Stimulated activated CD4-positive, alpha-beta T cell treated with anti-CD3 and anti-CD28 coated beads, Interleukin-15, amount 100 ng/mL, for 48 hours (primary cell): ENCODE measurements at places on chromosomes 3 and 15.

DNA sequence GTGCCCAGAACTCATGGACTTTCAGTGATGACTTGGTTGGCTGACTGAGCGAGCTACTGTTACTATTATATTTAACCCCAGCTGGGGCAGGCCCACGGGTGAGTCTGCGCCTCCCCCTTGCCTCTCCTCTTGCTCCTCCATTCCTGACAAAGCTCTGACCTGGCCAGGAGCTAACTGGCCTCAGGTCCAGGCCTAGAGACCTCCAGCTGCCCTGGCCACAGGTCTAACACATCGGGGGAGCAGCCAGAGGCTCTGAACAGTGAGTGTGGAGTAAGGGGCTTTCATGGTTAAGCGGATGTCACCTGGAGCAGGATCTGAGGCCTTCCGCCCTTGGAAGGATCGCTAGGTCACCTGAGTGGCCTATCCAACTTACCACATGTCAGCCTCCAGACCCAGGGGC, 96.3 kb upstream of the HERC1 start:
- DNase-seq: no peak

- no peak for DNase-seq
These were observed 237.8 kb upstream of the UBE2E1 start for GRCh38 chr3:23567917-23568316.

- DNase-seq: no peak
These were observed 63.3 kb upstream of the STT3B start for GRCh38 chr3:31469385-31469784.

DNA sequence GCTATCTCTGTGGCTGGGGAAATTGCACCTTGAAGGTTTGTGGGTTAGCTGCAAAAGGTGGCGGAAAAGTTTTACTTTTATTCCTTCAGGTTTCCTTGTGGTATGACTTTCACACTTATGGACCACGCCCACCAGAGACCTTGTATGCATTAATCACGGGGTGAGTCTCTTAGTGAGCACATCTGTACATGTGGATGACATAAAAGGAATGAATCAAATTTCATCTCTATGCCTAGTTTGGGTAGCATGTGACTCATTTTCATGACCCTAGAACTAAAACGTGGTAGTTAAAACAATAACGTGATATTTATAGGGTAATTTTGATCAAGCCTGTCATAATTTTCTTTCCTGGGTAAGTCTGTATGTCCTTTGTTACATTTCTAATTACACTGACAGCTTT, 141.7 kb downstream of the PDCD6IP start:
- DNase-seq: no peak

DNA sequence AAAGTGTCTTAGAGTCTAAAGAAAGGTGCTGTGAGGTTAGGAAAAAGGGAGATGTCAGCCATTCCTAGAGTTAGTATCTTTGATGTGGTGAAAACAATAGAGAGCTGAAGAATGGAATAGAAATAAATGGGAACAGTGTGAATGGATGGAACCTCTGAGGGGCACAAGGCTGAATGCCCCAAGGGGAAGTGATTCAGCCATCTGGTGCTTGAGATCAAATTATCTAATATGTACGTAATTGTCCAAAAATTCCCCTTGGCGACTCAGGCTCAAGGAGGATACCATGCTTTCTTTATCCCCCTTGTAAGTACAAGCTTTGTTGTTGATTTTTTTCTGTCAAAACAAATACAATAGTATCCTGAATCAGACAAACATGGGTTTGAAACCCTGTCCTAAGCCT, 361.6 kb downstream of the LSAMP start:
- DNase-seq: no peak

DNA sequence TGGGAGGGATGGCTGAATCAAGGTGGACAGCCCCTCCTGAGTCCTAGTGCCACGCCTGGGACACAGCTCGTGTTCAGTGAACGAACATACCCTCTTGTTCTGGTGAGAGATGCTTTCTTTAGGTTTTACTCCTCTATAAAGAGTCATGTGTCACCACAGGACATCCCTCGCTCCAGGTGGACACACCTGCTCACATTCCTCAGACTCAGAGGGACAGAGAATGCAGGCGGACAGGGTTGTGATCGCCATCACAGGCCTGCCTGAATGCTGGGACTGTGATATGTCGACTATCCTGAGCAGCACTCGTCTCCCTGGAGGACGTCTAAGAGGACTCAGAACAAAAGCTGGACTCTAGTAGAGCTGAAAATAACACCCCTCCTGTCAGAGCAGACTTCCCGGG, 96.4 kb upstream of the SNRPA1 start:
- DNase-seq: no peak

DNA sequence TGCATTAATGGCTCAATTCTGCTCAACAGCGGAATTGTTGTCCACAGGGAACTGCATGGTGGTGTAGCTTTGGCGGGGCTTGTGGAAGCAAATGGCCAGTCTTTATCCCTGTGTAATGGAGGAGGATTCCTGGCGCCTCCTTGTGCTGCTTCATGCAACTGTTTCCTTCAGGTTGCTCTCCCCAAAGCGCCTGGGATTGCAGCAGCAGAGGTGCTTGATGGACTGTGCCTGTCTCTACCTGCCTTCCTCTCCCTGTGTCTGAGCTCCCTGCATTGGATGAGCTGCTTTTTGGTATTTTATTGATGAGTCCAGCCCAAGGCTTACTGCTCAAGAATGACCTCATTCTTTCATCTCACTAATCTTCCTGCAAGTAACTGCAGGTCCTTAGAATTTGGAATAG, 72.9 kb upstream of the NDN start:
- DNase-seq: no peak

DNA sequence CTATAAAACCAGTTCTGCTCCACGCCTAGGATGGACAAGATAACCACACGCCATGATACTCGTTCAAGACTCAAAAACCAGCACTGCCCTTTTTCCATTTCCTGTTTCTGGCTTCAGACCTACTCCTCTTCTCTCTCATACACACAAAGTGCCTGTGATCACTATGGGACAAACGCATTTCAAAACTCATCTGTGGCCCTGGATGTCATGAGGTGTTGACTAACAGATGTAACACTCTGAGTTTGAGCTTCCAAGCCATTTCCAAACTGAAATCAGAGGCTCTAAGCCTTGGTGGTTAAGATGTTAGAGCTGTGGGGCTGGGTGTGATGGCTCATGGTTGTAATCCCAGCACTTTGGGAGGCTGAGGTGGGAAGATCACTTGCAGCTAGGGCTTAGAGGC, 55.7 kb upstream of the LMOD3 start:
- no peak for DNase-seq

DNA sequence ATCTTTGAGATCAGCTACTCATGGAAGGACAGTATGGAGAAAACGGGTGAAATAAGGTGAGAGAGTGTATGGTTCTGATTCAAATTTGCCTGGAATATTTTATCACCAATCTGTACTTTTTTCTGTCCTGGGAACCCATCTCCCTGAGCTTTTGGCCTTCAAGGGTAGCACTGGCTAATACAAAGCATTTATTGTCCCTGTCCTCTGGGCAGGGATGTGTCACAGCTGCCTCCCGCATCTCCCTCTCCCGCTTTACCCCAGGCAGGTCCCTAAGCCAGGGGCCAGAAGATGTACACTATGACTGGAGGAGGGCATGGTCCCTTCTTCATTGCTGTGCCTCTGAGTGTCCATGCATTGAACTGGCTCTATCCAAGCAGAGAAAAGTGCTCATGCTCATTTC, 201.7 kb upstream of the CHRNA7 start:
- DNase-seq: no peak

- no peak for DNase-seq
These were observed 202.6 kb downstream of the XXYLT1 start for GRCh38 chr3:195068084-195069080.

DNA sequence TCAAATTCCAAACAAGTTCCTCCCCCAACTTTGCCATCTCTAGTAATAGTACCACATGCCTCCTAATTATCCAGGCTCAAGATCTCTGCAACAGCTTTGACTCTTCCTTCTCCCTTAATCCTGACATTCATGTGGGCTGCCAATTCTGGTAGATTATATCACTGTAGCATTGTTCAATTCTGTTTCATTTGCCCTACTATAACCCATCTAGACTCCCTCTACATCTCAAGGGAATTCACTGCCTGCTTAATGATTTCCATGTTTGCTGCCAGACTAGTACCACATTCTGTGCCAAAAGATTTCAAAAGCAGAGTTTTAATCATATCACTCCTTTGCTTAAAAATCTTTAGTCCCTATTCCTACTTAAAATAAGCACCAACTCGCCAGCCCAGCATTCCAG, 34.6 kb upstream of the PPIB start:
- DNase-seq: no peak

- no peak for DNase-seq
These were observed 67.9 kb upstream of the SLC7A14 start for GRCh38 chr3:170653801-170654200.

GRCh38 chr15:78651007-78651406, 10.0 kb upstream of the CHRNB4 start:
- no peak for DNase-seq
